ENCODE measurements at places on chromosomes 12 and 14.

- DNase-seq: no peak
Observed at GRCh38 chr12:108459149-108459548, 55.9 kb upstream of the FICD start.

DNA sequence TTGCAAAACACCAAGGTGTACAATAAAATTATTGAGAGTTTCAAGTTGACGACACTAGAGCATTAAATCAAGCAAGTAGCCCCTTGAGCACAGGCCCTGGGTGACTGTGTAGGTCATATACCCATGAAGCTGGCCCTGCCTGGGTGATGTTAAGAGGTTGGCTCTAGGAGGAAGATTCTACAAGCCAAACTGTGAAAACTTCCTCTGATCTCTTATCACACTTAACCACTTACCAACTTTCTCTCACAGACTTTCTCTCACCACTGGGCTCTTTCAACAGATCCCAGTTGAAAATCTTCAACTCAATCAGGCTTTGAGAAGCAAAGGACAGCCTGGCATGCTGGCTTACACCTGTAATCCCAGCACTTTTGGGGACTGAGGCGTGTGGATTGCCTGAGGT lies 186.9 kb upstream of the BTG1 start:
- DNase-seq: no peak

- no peak for DNase-seq
Observed at GRCh38 chr12:129496226-129496625, 407.6 kb downstream of the TMEM132D start.

DNA sequence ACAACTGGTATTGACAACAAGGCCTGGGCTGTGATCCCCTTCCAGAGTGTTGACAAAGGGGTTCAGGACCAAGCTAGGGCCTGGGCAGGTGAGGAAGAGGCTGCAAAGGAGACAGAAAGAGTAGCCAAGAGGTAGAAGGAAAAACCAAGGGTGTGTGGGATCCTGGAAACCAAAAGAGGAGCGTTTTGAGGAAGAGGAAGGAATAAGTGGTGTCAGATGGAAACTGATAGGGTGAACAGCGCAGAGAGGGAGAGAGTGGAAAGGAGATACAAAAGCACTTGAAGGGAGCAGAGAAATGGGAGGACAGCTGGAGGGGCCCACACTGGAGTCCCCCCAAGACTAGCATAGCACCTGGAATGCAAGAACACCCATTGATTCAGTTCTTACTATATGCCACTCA lies 8.3 kb upstream of the HVCN1 start:
- DNase-seq: no peak

DNA sequence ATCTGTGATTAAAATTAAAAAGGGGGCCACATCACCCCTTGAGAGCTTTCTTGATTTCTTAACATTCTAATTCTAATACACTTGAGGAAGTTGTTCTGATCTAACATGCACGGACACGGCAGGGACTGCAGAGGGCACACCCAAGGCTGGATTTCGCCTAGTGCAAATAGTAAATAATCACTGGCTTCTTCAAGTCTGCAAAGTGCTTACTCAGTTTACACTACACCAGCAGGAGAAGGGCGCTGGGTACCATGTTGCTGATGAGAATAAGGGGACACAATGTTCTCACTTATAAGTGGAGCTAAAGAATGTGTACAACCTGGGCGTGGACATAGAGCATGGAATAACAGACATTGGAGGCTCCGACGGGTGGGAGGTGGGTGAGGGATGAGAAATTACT lies 34.2 kb downstream of the TBX5 start:
- DNase-seq: no peak
